Stimulated activated CD4-positive, alpha-beta T cell treated with anti-CD3 and anti-CD28 coated beads, TNF-alpha, amount 100 ng/mL, for 1 hour (primary cell): ENCODE measurements at places on chromosomes 16 and 17.

- DNase-seq, result no peak
Observed at GRCh38 chr16:85380905-85381737, 232.0 kb upstream of the GSE1 start.

DNA sequence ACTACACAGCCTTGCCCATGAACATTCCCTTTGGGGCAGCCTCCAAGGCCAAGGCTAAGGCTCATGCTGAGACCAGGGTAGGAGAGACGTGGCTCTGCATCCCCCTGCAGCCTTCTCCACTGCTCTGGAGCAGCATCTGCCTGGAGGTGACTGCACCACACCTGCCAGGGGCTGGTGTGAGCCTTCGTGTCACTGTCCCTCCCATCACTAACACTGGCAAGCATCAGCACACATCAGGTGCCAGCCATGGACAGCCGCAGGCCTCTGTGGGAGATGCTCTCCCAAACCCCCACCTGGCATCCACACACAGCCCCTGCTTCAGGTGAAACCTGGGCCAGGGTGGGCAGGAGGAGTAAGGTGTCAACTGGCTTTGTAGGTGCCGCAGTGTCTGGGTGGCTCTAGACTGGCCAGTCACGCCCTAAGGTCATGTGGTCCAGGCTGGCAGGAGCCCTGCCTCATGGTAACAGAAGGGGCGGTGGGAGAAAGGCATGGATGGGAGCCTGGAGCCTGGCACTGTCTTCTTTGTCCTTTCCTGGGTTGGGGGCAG, 18.1 kb upstream of the MTSS2 start:
- DNase-seq, result no peak

DNA sequence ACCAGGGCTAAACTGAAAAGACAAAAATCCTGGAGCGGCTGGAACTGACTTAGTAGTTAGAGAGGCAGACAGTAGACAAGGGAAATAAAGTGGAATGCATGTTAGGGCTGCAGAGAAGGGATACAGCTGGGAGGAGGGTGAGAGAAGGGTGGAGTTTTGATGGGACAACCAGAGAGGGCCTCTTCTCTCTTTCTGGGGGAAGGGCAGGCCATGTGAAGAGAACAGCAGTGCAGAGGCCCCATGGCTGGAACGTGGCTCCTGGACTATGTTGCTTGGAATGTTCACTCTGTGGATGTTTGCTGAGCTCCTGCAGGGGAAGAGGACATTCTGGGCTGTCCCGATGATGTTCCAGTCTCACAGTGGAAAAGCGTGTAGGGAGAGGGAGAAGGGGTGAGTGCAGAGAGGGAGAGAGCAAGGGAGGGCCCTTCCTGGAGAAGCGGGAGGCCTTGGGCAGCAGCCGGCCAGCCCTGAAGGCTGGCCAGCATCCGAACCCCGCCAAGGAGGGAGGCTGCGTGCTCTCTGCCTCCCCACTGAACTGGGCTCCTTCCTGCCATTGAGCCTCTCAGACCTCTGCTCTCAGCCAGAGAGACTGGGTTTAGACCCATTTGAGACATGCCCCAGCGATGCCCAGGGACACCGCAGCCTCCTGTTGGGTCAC, 33.1 kb upstream of the GSE1 start:
- no peak for DNase-seq

GRCh38 chr16:87418216-87418615, 26.1 kb downstream of the MAP1LC3B start:
- DNase-seq, result no peak

DNA sequence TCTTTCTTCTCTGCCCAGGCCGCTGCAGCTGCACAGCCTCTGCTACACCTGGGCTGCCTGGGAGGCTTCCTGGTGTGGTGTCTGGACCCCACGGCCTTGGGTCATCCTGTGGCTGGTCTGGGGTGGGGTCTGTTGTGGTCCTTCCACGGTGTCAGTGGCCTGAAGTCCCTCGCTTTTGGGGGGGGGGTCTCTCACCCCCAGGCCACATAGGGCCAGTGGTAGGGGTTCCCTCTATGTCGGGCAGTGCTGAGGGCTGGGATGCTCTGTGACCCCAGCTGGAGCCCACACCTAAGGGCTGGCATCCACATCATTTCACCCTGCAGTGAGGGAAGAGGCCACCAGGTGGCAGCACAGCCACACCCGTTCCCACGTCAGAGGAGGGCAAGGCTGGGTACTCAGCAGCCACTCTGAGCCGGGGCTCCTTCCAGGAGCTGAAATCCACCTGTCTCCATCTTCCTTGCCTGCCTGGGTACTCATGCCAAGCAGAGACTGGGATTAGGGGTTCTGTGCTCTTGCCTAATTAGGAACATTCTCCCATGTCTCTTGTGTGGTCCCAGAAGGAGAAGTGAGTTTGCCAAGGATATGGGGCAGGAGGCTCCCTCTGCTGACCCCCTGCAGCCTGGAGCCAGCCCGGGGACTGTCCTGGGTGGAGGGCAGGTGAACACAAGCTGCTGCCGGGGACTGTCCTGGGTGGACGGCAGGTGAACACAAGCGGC, 13.0 kb downstream of the ENGASE start:
- peak; percentile 74 for DNase-seq

DNA sequence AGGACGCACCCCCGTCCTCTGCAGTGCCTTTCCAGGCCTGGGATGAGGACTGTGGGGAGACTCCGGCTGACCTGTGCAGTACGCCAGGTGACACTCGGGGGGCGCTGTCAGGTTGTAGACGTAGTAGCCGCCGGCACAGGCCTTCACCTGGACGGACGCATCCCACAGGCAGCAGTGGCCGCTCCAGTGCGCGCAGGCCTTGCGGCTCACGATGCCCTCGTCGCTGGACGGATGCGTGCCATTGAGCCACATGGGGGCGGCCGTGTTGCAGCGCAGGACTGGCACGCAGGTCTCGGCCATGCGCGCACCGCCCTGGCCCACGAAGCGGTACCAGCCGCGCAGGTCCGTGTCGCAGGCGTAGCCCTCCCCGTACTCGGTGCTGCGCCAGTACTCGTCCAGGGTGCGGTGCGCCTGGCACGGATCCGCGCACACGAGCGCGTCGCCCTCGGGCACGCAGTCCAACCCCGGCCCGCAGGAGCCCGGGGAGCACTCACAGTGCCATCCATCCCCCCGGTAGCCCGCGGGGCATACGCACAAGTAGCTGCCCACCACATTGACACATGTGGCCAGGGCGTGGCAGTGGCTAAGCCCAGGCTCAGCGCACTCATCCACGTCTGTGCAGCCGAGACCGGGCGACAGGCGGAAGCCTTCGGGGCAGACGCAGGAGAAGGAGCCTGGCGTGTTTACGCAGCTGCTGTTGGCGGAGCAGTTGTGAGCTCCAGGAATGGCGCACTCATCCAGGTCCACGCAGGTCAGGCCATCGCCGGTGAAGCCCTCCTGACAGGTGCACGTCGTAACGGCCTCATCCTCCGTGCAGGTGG, 3.9 kb downstream of the UMOD start:
- no peak for DNase-seq

DNA sequence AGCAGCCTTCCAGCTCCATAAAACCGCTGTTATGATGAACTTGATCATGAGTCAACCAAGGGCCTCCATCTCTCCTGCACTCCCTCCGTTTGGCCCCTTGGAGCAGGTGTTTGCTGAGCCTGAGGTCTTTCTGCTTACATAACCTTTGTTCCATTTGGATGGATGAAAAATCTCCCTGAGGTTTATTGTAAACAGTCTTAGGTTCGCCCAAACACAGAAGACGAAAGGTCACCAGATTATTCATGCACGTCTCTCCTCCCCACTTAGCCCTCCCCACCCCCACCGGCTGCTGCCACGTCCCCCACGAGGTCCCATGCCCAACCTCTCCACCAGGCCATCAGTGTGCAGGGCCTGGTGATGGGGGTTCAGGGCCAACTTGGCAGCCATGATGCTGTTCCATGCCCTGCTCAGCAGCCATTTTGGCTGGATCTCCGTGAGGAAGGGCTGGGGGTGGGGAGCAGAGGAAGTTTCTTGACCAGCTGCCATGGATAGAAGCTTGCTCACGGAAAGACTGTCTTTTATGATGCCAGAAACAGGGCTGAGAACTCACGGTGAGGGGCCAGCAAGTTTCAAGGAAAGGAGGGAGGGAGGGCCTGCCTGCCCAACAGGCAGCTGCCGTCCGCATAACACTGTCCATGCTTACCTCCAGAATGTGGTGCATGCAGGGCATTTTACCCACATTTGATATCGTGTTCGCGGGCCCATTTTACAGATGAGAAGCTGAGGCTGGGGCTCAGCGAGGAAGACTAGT, 47.8 kb upstream of the FOXF1 start:
- no peak for DNase-seq

DNA sequence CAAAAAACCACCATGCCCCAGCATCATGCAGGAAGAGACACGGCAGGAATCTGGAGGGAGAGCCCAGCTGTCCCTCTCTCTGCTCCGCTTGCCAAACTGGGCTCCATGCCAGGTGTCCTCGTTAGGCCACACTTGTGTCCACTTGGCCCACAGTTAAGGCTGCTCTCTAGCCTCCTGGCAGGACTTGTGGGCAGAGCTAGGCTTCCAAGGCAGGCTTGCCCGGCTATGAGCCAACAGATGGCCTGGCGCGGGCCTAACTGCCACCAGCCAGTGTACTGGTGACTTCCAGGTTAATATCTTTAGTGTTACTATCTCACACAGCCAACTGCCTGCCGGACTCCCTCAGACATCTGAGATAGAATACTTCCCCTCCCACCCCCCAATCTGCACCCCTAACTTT, 10.6 kb downstream of the ATP6V0D1 start:
- DNase-seq, result no peak
